ENCODE measurements at places on chromosomes 11 and 22.

DNA sequence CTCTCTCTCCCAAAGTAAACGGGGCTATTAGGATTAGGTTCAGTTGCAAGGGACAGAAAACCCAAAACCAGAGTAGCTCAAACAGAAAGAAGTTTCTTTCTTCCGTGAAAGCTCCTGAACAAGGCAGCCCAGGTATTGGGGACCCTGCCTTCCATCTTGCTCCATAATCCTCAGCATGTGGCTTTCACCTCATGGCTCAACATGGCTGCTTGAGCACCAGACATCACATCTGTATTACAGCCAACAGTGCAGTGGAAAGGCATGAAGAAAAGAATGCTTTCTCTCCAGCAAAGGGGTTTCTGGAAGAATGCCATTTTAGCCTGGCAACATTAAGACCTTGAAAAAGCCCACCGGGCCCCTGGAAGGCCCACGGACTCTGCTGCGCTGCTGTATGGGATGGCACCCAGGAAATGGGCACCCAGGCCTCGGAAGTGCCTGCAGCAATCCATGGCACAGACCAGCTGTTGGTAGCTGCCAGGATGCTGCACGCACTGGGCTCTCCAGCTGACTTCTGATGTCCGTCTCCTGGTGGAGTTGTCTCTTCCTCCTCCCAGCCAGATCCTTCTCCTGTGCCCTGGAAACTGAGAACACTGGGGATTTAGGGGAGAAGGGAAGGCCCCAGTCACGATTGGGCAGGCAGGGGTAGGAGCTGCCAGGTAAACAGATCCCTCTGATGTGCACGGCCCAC lies 22.6 kb downstream of the PDGFB start:
- no peak for DNase-seq

GRCh38 chr22:32532820-32533128 lies 58.2 kb downstream of the FBXO7 start:
- no peak for DNase-seq

GRCh38 chr11:58734681-58735490 lies 3.1 kb upstream of the GLYAT start:
- no peak for DNase-seq

GRCh38 chr11:125082611-125083311 lies 19.7 kb downstream of the SLC37A2 start:
- DNase-seq = peak; percentile 66

DNA sequence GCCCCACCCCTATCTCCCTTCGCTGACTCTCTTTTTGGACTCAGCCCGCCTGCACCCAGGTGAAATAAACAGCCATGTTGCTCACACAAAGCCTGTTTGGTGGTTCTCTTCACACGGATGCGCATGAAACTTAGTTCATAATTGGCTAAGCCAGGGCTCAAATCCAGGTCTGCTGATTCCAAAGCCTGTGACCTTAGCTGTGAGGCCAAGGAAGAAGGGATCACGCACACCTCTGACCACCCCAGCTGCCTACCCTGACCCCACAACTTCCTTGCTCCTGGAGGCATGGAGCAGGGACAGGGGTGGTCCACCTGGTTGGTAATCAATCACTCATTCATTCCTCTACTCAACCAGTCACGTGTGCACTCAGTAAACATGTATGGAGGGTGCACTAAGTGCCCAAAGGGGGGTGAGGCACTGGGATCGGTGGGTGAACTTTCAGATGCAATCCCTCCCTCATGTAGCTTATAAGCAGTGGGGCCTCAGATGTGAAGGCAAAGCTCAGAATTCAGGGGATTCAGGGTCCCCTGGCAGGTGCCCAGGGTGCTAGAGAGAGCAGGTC lies 10.3 kb downstream of the FXYD2 start:
- DNase-seq = no peak

DNA sequence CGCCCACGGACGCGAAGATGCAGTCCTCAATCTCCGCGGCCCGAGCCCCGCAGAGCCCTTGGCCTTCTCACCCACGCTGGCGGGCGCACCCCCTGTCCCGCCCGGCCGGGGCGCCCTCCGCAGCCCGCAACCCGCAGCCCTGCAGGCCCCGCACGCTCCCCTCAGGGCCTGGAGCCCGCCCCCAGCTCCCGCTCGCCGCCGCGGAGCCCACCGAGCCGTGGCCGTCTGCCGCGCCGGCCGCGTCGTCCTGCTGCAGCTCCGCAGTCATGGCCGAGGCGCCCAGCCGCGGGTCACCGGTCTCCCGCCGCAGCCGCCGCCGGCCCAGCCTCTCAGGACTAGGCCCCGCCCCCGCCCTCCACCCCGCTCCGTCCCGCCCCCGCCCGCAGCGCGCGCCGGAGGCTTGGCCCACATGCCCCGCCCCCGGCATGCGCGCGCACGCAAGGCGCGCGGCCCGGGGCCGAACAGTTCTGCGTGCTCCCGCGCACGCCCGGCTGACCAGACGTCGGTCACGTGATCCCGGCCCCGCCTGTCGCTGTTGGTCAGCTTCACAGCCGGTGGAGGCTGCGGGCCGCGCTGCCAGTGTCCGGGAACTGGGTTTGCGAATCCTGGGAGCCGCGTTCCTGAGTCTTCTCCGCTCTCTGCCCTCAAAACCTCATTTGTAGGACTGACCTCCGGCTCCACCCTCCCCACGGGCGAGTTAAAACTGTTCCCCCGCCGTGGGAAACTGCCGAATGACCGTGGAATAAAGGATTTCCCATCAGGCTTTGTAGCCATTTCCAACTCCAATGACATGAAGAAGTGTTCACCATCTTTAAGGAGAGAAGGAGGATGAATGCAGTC lies at the start of gene USP28:
Gene USP28, minus strand, starts transcription at position 339 of the 840 bp plus-strand sequence. Its CDS starts 71 bp downstream, at position 268.
- DNase-seq = peak; percentile 95

GRCh38 chr22:39643311-39644083 lies 72.9 kb downstream of the CACNA1I start:
- DNase-seq = no peak

DNA sequence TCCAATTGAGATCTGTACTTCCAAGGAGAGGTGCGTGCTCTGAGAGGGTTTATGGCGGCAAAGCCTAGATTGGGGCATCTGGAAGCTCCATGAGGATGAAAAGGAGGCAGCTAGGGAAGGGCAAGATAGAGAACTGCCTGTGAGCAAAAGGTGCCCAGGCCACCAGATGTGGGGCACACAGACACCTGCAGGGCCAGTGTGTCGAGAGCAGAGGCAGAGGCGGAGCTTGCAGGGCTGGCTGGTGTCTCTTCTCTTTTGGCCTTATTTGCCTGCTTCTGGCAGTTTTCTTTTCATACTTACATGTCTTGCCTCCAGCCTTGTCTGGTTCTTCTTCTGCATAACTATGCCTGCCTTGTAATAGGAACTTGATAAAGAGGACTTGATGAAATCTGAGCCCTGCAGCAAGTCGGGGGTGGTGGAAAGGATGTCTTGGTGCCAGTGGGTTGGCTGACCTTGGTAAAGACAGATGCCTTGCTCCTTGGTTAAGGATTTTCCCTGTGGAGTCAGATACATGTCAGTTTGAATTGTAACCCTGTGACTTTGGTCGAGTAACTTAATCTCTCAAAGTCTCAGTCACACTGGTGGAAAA lies 680.3 kb downstream of the NTM start:
- no peak for DNase-seq

DNA sequence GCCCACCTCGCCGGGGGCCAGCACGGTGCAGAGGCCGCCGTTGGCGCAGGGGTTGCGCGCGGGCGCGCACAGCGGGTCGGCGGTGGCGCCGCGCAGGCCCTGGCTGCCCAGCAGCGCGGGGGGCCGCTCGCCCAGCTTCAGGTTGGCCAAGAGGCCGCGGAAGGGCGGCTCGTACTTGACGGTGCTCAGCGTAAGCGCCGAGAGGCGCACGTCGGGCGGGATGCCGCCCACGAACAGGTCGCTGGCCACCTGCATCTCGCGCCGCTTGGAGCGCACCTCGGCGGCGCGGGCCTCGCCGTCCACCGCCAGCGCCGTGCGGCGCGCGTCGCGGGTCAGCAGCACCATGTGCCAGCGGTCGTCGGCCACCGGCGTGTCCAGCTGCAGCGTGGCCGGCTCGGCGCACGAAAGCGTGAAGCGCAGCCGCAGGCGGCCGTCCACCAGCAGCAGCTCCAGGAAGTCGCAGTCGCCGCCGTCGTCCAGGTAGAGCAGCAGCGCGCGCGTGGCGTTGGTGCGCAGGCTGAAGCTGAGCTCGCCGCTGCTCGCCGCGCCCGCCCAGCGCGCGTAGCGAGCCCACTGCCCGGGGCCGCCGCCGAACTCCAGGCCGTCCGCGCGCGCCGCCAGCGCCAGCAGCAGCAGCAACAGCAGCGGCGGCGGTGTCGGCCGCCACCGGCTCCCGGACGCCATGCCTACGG lies 9.8 kb downstream of the NRXN2 start:
- DNase-seq = peak; percentile 43

GRCh38 chr11:477052-477715 lies 27.1 kb downstream of the PTDSS2 start:
- no peak for DNase-seq

GRCh38 chr11:118353084-118353710 lies 6.2 kb upstream of the UBE4A start:
- DNase-seq = peak; percentile 24

- peak; percentile 74 for DNase-seq
Measured at GRCh38 chr11:33987975-33988580, 63.5 kb upstream of the CAPRIN1 start.

- DNase-seq = no peak
Measured at GRCh38 chr11:58671983-58672633, 49.6 kb downstream of the CNTF start.

GRCh38 chr11:2101171-2101675 lies 38.0 kb downstream of the IGF2 start:
- no peak for DNase-seq

- DNase-seq = peak; percentile 100
Measured at GRCh38 chr11:96306933-96307775, 35.8 kb downstream of the MAML2 start.

DNA sequence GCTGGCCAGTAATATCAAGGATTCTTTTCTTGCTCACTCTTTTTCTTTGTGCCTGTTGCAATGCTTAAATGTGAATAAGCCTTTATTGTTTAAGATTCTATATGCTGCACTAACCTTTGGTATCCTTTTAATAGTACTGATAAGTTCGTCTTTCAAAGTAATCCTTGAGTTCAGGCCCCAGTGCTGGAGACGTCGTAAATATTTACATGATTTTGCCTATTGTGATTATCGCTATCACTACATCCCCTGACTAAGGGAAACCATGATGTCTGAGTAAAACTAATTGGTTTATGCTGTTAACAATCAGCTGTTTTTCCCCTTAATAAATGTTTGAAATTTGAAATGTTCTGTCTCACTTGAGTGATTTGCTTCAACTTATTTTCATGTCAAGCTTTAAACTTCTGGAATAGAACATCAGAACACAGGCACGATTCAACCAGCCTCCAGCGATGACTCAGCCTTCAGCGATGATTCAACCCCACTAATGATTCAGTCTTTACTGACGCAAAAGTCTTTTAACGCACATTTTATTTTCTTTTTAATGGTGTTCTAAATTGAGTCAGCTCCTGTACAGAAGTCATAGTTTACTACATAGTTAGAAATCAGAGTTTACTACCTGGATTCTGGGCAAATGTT lies 3.9 kb downstream of the HTATIP2 start:
- peak; percentile 89 for DNase-seq

Measured in fibroblast of skin of back (primary cell).